ENCODE measurements at places on chromosomes 3 and 15.
A peak's percentile ranks its signal among the peaks of the same experiment; 100 is the strongest.

DNA sequence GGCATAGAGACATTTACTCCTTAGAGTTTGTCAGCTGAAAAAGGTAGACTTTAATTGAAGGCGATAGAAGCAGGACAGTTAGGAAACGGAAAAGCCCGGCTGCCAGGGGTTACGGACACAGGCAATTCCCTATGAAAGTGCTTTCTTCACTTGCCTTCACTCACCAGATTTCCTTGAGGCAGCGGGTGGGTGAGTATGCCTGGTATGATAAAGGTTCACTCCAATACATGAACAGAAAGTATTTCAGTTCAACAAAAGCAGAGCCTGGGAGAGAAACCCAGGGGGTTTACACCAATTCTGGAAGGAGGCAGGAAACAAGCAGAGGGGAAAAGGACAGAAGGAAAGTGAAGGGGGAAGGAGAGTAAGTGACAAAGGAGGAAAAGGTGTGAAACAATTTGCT is 53.9 kb downstream of the QTRT2 start:
- DNase-seq, result no peak

GRCh38 chr3:183210341-183210740 is 42.7 kb upstream of the B3GNT5 start:
- no peak for DNase-seq

- DNase-seq, result peak; percentile 58
Observed at GRCh38 chr3:174439331-174440252, 419.5 kb upstream of the NAALADL2 start.

DNA sequence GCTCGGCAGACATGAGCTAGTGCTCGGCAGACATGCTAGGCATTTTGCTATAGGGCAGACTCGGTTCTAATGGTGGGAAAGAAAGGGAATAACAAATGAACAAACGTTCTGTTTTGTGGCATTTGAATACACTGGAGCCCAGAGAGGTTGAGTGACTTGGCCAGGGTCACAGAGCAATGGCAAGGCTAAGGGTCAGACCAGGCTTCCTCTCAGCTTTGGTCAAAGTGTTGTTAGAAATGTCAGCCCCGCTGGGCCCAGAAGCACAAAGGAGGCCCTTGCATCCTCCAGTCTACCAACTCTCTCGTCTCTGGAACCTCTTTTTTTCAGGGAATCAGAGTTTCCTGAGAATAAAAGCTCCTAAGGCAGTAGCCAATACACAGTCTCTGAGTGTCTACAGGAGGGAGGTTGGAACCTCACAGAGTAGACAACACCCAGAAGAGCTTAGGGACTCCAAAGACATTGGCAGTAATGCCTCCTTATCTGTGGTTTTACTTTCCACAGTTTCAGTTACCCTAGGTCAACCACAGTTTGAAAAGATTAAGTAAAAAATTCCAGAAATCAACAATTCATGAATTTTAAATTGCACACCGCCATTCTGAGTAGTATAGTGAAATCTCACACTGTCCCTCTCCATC is 47.3 kb downstream of the SSUH2 start:
- DNase-seq, result no peak

DNA sequence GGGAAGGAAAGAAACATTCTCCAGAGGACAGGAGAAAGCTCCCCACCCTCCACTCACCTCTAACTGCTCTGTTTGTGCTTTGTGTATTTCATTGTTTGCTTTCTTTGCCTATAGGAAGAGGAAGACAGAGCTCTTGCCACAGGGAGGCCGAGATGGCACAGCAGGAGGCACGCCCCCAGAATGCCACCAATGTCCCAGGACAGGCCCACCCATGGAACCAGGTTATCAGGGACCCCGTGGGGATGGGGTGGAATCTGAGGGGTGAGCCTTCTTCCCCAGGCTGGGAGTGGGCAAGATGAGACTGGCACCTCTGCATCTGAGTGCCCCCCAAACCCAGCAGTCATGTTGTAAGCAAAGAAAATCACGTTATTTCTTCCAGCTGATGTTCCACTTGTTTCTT is 155.8 kb downstream of the TBC1D2B start:
- DNase-seq, result no peak

DNA sequence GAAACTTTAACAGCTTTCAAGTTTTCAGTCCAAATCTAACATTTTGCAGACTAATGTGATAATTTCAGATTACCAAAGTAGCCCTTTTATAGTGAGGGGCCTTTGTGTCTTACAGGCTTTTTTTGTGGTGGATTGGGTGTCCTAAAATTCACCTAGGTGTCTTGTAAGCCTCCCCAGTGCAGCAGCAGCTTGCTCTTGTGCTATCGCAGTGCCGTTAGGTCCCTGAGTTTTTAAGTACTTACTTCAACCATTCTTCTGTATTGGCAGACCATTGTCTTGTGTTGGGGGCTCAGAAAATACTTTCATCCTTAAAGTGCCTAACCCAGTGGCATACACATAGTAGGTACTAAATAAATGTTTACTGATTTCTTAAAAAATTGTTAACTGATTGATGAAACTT is 2.1 kb downstream of the PDE8A start:
- no peak for DNase-seq

DNA sequence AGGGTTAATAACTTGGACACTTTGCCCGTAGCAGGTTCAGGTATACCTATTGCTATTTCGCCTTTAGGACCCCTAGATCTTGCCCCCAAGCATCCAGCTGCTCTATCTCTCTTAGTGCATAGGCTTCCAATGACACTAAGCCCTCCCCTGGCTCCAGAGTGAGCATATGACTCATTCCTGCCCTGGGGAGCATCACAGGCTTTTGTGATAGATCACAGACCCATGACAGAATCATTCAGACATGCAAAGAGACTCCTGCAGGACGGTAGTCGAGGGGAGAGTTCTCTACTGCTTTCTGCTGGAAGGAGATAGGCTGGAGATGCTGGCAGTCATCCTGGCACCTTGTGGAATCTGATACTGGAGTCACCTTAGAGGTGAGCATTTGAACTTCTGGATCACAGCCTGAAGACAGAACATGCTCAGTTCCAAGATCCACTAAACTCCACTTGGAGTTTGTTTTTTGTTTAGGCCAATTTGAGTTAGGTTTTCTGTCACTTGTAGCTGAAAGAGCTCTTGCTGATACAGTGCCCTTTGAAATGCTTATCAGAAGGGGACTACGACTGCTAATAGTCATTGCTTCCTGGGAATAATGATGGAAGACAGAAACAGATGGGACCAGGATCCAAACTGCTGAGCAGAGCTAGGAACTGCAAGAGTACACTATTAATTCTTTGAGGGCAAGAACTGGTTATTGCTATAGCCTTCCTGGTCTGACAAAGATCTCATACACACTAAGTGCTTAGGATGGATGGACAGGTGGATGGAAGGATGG is 11.0 kb downstream of the LYSMD2 start:
- DNase-seq, result peak; percentile 74

DNA sequence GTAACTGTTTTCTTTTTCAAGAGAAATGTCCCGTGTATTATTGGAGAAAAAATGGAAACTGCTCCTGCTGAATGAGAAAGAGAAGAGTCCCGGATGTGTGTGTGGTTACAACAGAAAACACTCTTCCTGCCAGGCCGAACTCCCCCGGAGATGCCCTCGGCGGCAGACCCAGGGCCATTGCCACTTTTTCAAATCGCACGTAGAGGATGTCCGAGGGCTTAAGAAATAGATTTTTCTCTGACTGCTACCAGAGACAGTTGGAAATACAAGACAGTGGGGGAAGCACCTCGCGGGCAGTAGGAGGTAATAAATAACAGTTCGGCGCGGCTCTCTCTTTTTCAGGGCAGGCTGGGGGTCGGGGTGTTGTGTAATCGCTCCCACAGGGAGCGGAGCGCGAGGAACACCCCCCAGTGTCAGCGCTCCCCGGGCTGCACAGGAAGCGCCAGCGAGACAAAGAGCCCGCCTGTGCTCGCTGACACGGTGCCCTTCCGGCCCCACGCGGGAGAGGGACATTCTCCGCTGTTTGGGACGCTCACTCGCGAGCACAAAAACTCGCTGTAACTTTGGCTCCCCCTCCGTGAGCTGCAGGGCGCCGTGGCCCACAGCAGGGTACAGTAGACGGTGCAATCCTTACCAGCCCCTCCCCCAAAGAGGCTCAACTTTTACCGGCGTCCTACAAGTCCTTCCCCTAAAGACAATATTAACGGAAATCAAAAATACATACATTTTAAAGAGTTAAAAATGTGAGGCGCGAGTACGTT is 1.1 kb downstream of the VGLL4 start:
- peak; percentile 73 for DNase-seq

- no peak for DNase-seq
Observed at GRCh38 chr3:43948013-43948412, 257.3 kb downstream of the ABHD5 start.

- DNase-seq, result no peak
Observed at GRCh38 chr3:141397996-141398395, 29.7 kb downstream of the ZBTB38 start.

GRCh38 chr15:45197512-45197911 is 9.7 kb upstream of the SHF start:
- no peak for DNase-seq

GRCh38 chr15:63586790-63587189 is 10.4 kb upstream of the FBXL22 start:
- DNase-seq, result no peak

- no peak for DNase-seq
Observed at GRCh38 chr3:171251835-171252234, 208.4 kb downstream of the TNIK start.

All from A549 (cell line).